CD14-positive monocyte (primary cell): ENCODE measurements at places on chromosomes 6 and 20. TPM values are rescaled to one million over a fixed set of nuclear protein-coding genes. Genes with fewer than 3 reads are reported as not detected.
A peak's percentile ranks its signal among the peaks of the same experiment; 100 is the strongest.

GRCh38 chr6:47811443-47811842 lies 29.6 kb downstream of the OPN5 start:
- H3K4me1 ChIP-seq = no peaks in the 10 kb centered on the region
- H3K27ac ChIP-seq = no peak overlapping the region
- no peak overlapping the region for H3K4me3 ChIP-seq
- H3K27me3 ChIP-seq = no peaks in the 10 kb centered on the region
- no peaks in the 10 kb centered on the region for H3K36me3 ChIP-seq
- no peak for DNase-seq

NRN1 gene
- polyA plus RNA-seq = not detected

DNA sequence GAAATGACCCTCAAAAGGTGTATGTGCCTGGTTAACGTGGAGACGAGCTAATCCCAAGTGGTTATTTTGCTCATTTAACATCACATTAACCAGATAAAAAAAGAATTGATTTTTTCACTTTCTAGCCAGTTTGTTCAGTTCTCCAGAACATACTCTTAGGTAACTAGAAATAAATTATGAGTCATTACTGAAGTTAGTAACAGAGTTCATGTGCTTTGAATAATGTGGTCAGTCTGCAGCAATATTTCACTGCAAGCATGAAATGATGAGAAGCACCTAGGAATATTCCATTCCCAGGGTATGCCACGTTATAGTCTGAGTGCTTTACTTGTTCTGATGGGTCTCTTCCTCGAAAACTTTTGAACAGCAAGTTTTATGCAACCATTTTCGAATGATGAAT lies 138.3 kb upstream of the INSM1 start:
- H3K27me3 ChIP-seq = peaks cover 5% of the 10 kb centered on the region
- no peaks in the 10 kb centered on the region for H3K36me3 ChIP-seq
- H3K4me1 ChIP-seq = no peaks in the 10 kb centered on the region

- H3K36me3 ChIP-seq = no peaks in the 10 kb centered on the region
- H3K4me3 ChIP-seq = no peak overlapping the region
- no peaks in the 10 kb centered on the region for H3K4me1 ChIP-seq
- no peak for DNase-seq
- no peak overlapping the region for H3K27ac ChIP-seq
- no peaks in the 10 kb centered on the region for H3K27me3 ChIP-seq
Measured at GRCh38 chr20:1293641-1294379, 27.7 kb downstream of the SNPH start.

- no peaks in the 10 kb centered on the region for H3K27me3 ChIP-seq
- peaks cover 4% of the 10 kb centered on the region for H3K4me1 ChIP-seq
- DNase-seq = no peak
- H3K36me3 ChIP-seq = no peaks in the 10 kb centered on the region
Measured at GRCh38 chr6:47129129-47129528, 87.0 kb upstream of the ADGRF1 start.

DNA sequence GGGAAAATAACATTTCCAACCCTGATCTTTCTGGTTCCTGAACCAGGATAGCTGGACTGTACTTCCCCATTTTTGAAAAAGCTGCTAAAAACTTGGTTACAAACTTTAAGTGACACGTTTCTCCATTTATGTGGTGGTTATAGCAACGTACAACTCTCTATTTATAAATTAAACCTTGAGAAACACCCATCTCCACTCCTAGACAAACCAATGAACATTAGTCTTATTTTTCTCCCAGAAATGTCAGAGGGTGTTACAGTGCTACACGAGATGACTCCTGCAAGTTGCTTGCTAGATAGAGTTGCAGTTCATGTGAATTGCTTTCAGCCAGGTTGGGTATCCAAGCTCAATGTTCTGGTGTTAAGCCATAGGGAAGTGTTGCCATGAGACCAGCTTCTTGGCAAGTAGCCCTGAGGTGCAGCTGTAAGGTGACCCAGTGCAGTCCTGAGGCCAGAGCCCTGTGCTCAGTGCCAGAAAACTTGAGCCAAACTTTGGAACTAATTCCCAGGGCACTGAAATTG lies 51.3 kb upstream of the REV3L start:
- H3K27me3 ChIP-seq = no peaks in the 10 kb centered on the region
- DNase-seq = peak; percentile 43
- peak overlapping the region; percentile 73 for H3K27ac ChIP-seq
- peaks cover 30% of the 10 kb centered on the region for H3K4me1 ChIP-seq

GRCh38 chr6:7260291-7261031 lies 52.5 kb downstream of the SSR1 start:
- H3K4me1 ChIP-seq = peaks cover 78% of the 10 kb centered on the region
- H3K4me3 ChIP-seq = peak overlapping the region; percentile 47
- no peak for DNase-seq
- peak overlapping the region; percentile 84 for H3K27ac ChIP-seq
- no peaks in the 10 kb centered on the region for H3K27me3 ChIP-seq

DNA sequence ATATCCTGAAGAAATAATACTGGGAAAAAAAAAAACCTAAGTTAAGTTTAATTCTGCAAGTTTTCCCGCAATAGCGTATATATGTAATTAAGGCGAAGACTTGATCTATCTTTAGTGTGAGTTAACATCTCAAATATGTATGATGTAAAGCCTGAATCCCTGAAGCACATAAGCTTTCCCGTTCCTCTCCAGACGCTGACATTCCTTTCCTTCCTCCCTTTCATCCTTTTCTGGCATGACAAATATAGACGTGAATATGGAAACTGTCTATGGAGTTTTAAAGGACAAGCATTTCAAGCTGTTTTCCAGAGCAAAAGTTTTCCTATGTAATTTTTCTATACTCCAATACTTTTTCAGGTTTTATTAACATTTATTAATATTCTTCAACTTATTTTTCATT lies 637.0 kb downstream of the COL12A1 start:
- H3K27ac ChIP-seq = no peak overlapping the region
- H3K4me1 ChIP-seq = no peaks in the 10 kb centered on the region
- no peak overlapping the region for H3K4me3 ChIP-seq
- DNase-seq = no peak
- no peaks in the 10 kb centered on the region for H3K27me3 ChIP-seq

C6orf58 gene
- not detected for polyA plus RNA-seq

DNA sequence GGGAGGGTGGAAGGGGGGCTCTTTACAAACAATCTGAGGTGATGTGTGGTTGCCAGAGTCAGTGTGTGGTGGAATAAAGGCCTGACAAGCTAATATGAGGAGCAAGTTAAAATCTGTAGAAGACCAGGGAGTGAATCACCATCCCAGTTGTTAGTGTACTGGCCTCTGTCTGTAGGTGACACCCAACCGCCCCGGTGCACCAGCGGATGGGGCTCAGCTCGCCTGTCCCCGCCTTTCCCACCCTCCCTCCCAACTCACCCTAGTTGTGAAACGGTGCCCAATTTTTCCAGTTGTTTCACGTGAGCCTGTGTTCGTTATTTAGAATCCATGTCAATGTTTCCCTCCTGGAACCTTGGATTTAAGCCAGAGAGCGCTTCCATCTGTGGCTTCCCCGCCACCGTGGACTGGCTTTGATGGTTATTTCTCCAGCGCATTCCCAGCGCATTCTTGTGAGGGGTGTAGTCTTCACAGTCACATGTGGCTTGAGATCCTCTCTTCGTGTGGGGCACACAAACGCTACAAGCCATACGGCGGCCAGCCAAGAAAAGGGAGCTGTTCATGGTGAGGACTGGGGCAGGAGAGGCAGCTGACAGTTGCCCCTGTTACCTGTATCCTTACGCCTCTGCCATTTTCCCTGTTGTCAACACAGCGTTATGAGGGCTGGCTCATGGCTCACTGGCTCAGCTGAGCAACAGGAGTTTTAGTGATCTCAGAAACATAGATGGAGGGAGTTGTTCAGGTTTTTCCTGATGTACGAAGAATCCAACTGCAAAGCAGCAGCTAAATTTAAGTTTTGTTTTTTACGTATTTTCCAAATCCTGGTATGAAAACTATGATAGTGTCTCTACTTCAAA lies 137.6 kb downstream of the ZDHHC14 start:
- H3K27ac ChIP-seq = no peak overlapping the region
- no peaks in the 10 kb centered on the region for H3K36me3 ChIP-seq
- H3K27me3 ChIP-seq = no peaks in the 10 kb centered on the region
- peaks cover 39% of the 10 kb centered on the region for H3K4me1 ChIP-seq
- no peak for DNase-seq

GRCh38 chr6:80519811-80520594 lies 413.5 kb downstream of the BCKDHB start:
- no peak for DNase-seq
- no peak overlapping the region for H3K27ac ChIP-seq
- no peak overlapping the region for H3K4me3 ChIP-seq
- H3K4me1 ChIP-seq = no peaks in the 10 kb centered on the region

DNA sequence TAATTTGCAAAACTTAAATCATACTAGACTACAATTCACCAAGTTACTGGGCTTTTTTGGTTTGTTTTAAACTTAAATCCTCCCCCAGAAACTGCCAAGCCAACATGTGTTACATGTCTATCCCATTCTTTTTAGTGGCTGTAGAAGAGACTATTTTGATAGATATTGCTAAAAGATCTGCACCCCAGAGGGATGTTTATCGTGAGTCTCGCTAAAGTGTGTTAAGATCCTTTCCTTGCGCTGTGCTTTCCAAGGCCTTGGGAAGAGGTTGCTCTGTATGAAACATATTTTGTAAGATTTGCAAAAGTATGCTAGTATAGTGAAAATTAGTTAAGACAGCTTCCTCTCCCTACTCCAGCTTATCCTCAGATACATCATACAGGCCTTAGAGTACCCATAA lies 63.0 kb downstream of the GPX5 start:
- no peak for DNase-seq
- no peak overlapping the region for H3K27ac ChIP-seq
- peaks cover 68% of the 10 kb centered on the region for H3K27me3 ChIP-seq
- no peaks in the 10 kb centered on the region for H3K36me3 ChIP-seq
- H3K4me1 ChIP-seq = no peaks in the 10 kb centered on the region

DNA sequence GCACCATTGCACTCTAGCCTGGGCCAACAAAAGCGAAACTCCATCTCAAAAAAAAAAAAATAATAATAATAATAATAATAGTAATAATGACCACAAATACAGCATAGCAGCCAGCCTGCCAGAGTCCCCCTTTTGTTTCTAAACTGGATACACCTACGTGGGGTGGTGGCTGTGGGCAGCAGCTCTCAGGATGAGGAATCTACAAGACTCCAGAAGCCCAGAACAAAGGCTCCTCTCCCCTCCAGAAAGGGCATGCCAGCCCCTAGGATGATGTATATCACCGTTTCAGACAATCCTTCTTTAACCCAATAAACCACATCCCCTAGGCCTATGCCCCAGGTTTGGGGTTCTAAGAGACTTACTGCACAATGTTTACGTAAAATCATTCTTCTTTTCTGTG lies 155.9 kb downstream of the QRSL1 start:
- H3K27me3 ChIP-seq = no peaks in the 10 kb centered on the region
- H3K27ac ChIP-seq = no peak overlapping the region
- H3K4me3 ChIP-seq = no peak overlapping the region
- no peak for DNase-seq
- no peaks in the 10 kb centered on the region for H3K36me3 ChIP-seq

CDH26 gene
- polyA plus RNA-seq = 1.2 and 2.0 TPM in 2 replicates

ARG1 gene
- not detected in 2 replicates for polyA plus RNA-seq

- no peaks in the 10 kb centered on the region for H3K4me1 ChIP-seq
- no peak overlapping the region for H3K27ac ChIP-seq
Measured at GRCh38 chr6:148578489-148578814, 168.4 kb upstream of the UST start.

GRCh38 chr6:144232176-144232831 lies 52.8 kb upstream of the UTRN start:
- no peak for DNase-seq
- no peaks in the 10 kb centered on the region for H3K4me1 ChIP-seq

IP6K3 gene
- not detected for polyA plus RNA-seq

ERGIC3 gene
- 128 TPM for polyA plus RNA-seq

- no peak for DNase-seq
- H3K4me1 ChIP-seq = no peaks in the 10 kb centered on the region
- H3K36me3 ChIP-seq = no peaks in the 10 kb centered on the region
Measured at GRCh38 chr6:145373826-145374225, 361.5 kb downstream of the EPM2A start.

DNA sequence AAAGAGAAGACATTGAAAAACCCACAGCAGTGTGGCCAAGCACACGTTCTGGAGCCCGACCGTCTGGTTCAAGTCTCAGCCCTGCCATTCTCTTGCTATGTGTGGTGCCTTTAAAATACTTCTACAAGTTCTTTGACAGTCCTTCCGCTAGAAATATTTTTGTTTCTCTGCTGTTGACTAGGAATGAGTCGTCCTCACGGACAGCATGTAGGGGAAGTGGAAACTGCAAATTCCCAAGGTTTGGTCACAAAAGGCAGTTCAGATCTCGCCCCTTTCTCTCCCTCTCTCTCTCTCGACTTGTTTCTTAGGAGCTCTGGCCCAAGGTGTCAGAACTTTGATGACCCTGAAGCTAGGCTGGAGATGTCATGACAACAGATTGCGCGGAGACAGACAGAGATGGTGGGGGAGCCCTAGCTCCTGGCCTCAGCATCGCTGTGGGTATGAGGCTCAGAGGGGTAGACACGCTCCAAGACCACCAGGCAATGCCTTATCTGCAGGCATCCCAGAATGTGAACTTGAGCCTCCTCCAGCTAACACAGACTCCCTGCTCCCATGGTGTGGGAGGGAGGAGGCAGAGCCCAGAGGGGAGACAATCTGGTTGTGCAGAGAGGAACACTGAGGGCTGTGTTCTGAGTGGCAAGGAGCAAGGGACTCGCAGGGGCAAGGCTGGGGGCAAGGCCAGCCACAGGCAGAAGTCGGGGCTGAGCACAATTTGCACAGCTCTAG lies 368.9 kb upstream of the SULF2 start:
- no peak overlapping the region for H3K27ac ChIP-seq
- H3K4me3 ChIP-seq = no peak overlapping the region
- H3K4me1 ChIP-seq = no peaks in the 10 kb centered on the region
- no peaks in the 10 kb centered on the region for H3K27me3 ChIP-seq
- no peak for DNase-seq
